Activated CD8-positive, alpha-beta T cell treated with anti-CD3 and anti-CD28 coated beads for 36 hours (primary cell): ENCODE measurements at places on chromosomes 3 and 15. TPM values are rescaled to one million over a fixed set of nuclear protein-coding genes. Genes with fewer than 3 reads are reported as not detected.

- no peak overlapping the region for H3K4me3 ChIP-seq
- H3K36me3 ChIP-seq = no peaks in the 10 kb centered on the region
- no peak for DNase-seq
Measured at GRCh38 chr3:124800511-124801258, 70.4 kb downstream of the UMPS start.

Gene CD47
- total RNA-seq = 91.6 TPM

DNA sequence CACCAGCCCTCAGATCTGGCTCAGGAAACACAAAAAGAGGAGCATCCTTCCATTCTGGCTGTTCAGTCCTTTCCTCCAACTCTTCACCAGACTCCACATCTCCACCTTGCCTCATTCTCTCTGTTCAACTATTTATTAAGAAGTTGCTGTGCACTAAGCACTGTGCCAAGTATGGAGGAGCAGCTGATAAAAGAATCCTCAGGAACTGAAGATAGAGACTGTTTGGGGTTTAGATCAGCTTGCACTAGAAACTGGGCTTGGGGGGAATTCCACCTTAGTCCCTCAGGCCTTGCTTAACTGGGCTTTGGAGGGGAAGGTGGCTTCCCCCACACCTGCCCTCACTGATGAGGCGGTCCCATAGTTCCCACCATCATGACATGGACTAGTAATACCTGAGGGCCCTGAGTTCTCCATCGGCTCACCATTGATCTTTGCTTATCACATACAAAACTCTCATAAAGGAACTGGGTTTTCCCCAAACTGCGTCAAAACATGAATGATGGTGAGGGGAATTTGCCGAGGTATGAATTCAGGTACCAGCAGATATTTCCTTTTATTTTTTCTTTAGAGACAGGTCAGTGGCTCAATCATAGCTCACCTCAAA is 1.7 kb upstream of the CCR8 start:
- DNase-seq = peak; percentile 24
- H3K36me3 ChIP-seq = no peaks in the 10 kb centered on the region
- H3K27me3 ChIP-seq = no peaks in the 10 kb centered on the region

- H3K27ac ChIP-seq = no peak overlapping the region
- H3K4me3 ChIP-seq = no peak overlapping the region
- no peaks in the 10 kb centered on the region for H3K4me1 ChIP-seq
- DNase-seq = no peak
- H3K27me3 ChIP-seq = peaks cover 5% of the 10 kb centered on the region
Measured at GRCh38 chr3:193767353-193768069, 174.5 kb downstream of the OPA1 start.

GRCh38 chr3:56810577-56811545 is 9.1 kb upstream of the ARHGEF3 start:
- peak overlapping the region; percentile 32 for H3K27ac ChIP-seq
- H3K4me1 ChIP-seq = peaks cover 45% of the 10 kb centered on the region
- H3K27me3 ChIP-seq = no peaks in the 10 kb centered on the region
- no peak overlapping the region for H3K4me3 ChIP-seq

DNA sequence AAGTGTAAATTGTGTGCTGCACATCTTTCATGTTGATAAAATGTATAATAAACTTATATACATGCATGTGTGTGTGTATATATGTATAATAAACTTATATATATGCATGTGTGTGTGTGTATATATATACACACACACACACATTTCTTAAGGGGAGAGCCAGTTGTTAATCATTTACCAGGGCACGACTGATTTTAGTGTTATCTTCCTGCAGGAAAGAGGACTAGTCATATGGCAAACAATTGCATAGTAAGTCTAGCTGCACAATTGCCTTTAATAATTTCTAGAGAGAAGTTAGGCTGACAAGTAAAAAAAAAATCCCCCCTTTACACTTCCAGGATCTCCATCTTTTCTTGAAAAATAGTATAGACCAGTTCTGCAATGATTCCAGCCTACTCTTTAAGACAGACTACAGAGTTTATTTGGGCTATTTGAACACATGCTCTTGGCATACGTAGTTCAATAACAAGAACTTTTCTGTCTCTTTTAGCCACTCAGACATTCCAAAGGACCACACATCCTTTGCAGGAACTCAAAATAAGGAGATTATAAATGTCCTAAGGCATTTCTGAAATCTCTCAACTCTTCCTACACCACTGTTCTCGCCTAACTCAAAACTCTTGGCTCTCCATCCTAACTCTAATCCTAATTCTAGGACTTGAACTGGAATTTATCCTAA is 163.6 kb upstream of the SETMAR start:
- DNase-seq = no peak
- no peaks in the 10 kb centered on the region for H3K36me3 ChIP-seq
- no peak overlapping the region for H3K27ac ChIP-seq
- no peaks in the 10 kb centered on the region for H3K27me3 ChIP-seq
- no peaks in the 10 kb centered on the region for H3K4me1 ChIP-seq

- DNase-seq = no peak
- no peaks in the 10 kb centered on the region for H3K27me3 ChIP-seq
- no peaks in the 10 kb centered on the region for H3K4me1 ChIP-seq
- H3K27ac ChIP-seq = no peak overlapping the region
Measured at GRCh38 chr3:175598740-175599139, 739.6 kb downstream of the NAALADL2 start.

DNA sequence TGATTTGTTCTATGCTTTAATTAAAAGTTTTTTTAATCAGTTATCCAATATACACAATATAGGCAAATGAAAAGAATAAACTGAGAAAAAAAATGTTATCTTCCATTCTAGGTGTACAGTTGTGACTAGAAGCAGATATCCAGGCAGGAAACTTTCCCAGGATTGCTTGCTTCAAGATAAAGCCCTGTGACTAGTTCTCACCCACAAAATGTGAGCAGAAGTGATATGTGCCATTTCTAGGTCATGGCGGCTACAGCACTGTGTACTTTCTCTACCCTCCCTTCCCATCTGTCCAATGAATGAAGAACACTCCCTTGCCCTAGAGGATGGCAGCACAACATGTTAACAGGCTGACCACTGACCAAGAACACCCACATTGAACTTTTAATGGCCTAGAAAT is 110.5 kb upstream of the STT3B start:
- no peak overlapping the region for H3K4me3 ChIP-seq
- no peak for DNase-seq
- H3K27ac ChIP-seq = no peak overlapping the region
- H3K4me1 ChIP-seq = peaks cover 6% of the 10 kb centered on the region
- H3K27me3 ChIP-seq = no peaks in the 10 kb centered on the region

DNA sequence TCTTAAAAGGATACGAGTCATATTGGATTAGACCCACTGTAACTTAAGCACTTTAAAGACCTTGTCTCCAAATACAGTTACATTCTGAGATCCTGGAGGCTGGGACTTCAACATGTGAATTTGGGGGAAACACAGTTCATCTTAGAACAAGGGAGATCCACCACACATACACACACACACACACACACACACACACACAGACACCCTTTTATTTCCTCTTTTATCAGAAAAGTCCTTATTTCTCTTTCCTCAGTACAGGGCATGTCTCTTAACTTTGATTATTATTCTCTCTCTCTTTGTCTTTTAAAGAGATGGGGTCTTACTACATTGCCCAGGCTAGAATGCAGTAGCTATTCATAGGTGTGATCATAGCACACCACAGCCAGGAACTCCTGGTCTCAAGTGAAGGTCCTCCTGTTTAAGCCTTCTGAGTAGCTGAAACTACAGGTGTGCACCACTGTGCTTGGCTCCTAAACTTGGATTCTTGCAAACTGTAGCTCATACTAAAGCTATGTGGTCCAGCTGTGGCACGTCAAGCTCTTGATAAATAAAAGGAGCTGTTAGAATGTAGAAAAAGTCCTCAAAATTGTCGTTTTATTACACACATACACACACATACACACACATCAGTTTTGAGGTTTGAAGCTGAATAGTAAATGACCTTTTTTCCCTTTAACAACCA is 7.4 kb downstream of the GOLM2 start:
- H3K4me3 ChIP-seq = no peak overlapping the region
- H3K27ac ChIP-seq = no peak overlapping the region
- H3K4me1 ChIP-seq = peaks cover 46% of the 10 kb centered on the region
- H3K27me3 ChIP-seq = no peaks in the 10 kb centered on the region

Gene LRRIQ4
- total RNA-seq = 0.18 TPM

GRCh38 chr15:89766357-89767311 is 9.5 kb upstream of the MESP2 start:
- no peak overlapping the region for H3K27ac ChIP-seq
- no peaks in the 10 kb centered on the region for H3K36me3 ChIP-seq
- H3K4me3 ChIP-seq = no peak overlapping the region
- no peaks in the 10 kb centered on the region for H3K4me1 ChIP-seq

Gene AMIGO3
- 0.23 TPM for total RNA-seq

DNA sequence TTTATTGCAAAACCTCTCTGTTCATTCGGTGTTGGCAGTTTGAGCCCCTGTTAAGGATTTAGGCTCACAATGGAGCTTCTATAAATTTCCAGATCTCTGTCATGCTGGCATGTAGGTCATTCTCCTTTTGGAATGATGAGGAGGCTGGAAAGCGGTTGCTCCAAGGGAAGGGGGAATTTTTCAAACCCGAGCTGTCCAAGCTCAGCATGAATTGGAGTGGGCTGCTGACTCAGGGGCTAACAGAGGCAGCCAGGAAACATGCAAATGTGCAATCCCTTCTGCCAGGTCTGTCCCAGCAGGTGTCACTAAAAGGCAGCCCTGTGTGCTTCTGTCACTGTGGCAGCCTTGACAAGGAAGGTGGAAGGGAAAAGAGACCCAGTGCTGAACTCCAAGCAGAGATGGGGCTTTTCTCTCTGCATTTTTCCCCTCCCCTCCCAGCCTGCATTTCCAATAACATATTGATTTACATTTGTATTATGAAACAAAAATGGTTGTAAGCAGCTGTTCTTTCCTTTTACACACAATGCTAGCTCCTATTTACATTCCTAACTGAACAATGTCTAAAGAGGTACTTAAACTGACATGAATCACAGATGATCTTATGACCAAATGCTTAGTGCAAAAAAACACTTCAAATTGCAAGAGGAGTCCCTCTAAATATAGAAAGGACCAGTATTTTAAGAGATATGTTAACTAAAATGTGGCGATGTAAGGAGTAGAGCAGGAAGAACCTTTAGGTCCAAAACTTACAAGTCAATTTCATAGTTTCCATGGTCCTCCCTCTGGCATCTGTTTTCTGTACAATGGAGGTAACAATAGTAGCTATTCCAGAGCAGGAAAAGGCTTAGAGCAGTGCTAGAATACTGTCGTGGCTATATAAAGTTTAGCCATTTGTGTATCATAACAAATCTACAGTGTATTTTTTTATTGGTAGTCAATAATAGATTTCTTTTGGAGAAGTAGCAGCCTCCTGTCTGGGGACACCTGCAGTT is 84.5 kb upstream of the ATP10A start:
- H3K36me3 ChIP-seq = no peaks in the 10 kb centered on the region
- H3K4me1 ChIP-seq = peaks cover 2% of the 10 kb centered on the region

- DNase-seq = no peak
- peaks cover 26% of the 10 kb centered on the region for H3K27me3 ChIP-seq
- H3K4me1 ChIP-seq = peaks cover 3% of the 10 kb centered on the region
- no peak overlapping the region for H3K27ac ChIP-seq
- no peak overlapping the region for H3K4me3 ChIP-seq
- H3K36me3 ChIP-seq = no peaks in the 10 kb centered on the region
Measured at GRCh38 chr3:53489386-53489785, 5.0 kb upstream of the CACNA1D start.

DNA sequence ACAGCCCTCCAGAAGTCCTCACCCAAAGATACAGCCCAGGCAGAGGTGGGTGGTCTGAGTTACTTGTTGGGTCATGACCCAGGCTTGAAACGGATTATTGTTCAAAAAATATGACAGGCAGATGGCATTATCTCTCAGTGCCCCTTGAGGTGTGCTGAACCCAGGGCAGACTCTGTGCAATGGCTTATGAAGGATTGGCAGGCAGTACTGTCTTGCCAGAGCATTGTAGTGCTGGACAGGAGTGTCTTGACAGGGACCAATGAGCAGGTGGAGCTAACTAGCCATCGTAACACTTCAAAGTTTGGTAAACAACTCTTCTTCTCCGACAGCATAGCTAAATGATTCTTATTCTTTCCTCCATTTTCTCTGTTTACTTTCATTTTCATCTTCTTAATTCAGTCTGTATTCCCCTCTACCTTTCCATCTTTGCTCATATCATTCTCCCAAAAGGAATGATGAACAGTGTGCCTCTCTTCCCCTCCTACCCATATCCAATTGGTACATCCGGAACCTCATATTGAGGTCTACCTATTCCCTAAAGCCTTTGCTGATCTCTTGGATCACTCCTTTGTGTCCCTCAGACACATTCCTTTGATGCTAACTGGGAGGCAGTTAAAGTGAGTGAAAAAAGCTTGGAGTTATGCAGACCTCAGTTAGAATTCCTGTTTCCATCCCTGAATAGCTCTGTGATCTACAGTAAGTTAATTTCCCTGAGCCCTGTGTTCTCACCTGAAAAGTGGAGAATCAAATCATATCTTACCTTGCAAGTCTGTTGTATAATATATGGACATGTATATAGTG is 2.6 kb upstream of the IL20RB start:
- peaks cover 1% of the 10 kb centered on the region for H3K36me3 ChIP-seq
- no peaks in the 10 kb centered on the region for H3K27me3 ChIP-seq
- no peak overlapping the region for H3K27ac ChIP-seq
- no peak for DNase-seq
- peaks cover 10% of the 10 kb centered on the region for H3K4me1 ChIP-seq

Gene GMNC
- total RNA-seq = not detected

Gene ZNF148
- 36.3 TPM for total RNA-seq

- H3K36me3 ChIP-seq = no peaks in the 10 kb centered on the region
- peaks cover 3% of the 10 kb centered on the region for H3K27me3 ChIP-seq
- H3K27ac ChIP-seq = no peak overlapping the region
- no peak overlapping the region for H3K4me3 ChIP-seq
- no peak for DNase-seq
- H3K4me1 ChIP-seq = peaks cover 8% of the 10 kb centered on the region
Measured at GRCh38 chr3:160804762-160805161, 48.7 kb downstream of the PPM1L start.

Gene GRIP2
- total RNA-seq = not detected

GRCh38 chr3:141981084-141981483 is 104.6 kb downstream of the ATP1B3 start:
- H3K4me1 ChIP-seq = no peaks in the 10 kb centered on the region
- peaks cover 4% of the 10 kb centered on the region for H3K36me3 ChIP-seq
- no peak for DNase-seq
- H3K27me3 ChIP-seq = no peaks in the 10 kb centered on the region
- H3K27ac ChIP-seq = no peak overlapping the region

- H3K27ac ChIP-seq = no peak overlapping the region
- H3K4me3 ChIP-seq = no peak overlapping the region
- H3K27me3 ChIP-seq = no peaks in the 10 kb centered on the region
- no peak for DNase-seq
- no peaks in the 10 kb centered on the region for H3K36me3 ChIP-seq
- H3K4me1 ChIP-seq = no peaks in the 10 kb centered on the region
Measured at GRCh38 chr3:23566499-23566898, 239.3 kb upstream of the UBE2E1 start.

Gene ASTE1
- 8.5 TPM for total RNA-seq

- peaks cover 12% of the 10 kb centered on the region for H3K27me3 ChIP-seq
- no peaks in the 10 kb centered on the region for H3K4me1 ChIP-seq
- no peak within 1 kb of the TSS for H3K27ac ChIP-seq
- no peak within 1 kb of the TSS for H3K4me3 ChIP-seq
Measured at GRCh38 chr3:100993309-100993708, at the start of gene ABI3BP. Gene ABI3BP, minus strand, starts transcription at chr3:100993421. Its CDS starts 37 bp downstream, at chr3:100993384.
